ENCODE measurements at places on chromosomes 7 and 10.

DNA sequence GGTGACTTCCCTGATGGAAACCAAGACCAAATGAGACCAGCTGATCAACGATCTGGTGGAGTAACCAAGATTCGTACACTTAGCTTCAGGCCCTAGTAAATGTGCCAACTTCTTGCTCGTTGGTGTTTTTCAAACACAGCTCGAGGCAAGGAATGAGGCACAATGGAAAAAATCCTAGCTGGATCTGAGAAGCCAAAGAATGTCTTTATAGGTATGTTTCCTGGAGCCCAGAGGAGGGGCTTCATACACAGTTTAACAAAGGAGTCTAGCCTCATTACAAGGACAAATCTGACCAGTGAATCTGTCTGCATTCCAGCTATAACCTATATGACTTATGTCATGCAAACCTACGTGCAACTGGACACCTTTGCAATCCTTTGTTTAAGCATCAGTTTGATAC is 3.7 kb downstream of the COL17A1 start:
- DNase-seq: no peak

GRCh38 chr10:84548869-84549268 is 220.5 kb downstream of the CCSER2 start:
- DNase-seq: no peak

DNA sequence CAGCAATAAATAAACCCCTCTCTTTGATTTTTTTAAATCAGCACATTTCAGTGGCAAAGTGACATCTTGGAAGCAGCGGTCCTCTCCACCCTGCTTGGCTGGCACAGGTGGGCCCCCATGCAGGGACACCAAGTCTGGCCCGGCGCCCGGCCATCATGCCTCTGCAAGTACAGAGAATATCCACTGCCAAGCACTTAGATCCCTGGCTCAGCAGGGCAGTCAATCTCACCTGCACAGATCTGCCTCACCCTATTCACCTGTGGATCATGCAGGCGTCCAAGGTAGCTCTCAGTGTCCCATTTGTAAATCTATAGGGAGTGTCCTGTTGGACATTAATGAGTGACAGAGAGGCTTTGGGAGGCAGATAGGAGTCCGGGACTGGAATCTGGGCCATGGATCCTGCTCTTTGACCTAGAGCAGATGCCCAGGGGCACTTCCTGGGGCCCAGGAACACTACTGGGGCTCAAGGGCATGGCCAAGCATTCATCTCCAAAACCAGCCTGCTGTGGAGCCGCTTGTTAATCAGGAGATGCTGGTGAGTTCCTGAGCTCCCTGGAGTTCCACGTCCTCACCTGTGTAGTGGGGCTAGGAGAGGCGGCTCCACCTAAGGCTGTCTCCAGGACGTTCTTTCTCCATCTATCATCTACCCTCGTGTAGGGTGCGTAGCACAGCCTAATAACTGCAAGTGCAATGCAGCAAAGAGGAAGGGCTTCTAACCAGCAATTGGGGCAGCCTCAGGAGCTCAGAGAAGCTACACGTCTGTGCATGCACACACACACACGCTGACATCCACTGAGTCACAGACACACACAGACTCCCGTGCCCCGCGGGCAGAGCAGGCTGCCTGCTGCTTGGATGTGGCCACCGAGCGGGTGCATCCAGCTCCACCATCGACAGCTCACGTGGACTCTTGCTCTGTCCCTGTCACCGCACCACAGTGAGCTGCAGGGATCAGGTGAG is 123.6 kb downstream of the OAT start:
- DNase-seq: no peak

GRCh38 chr10:17479015-17479615 is 24.7 kb upstream of the ST8SIA6 start:
- no peak for DNase-seq

GRCh38 chr10:23517155-23517554 is 78.3 kb downstream of the OTUD1 start:
- no peak for DNase-seq

- no peak for DNase-seq
Observed at GRCh38 chr7:40742270-40742669, 607.5 kb downstream of the SUGCT start.

GRCh38 chr7:154861589-154861988 is 141.3 kb downstream of the PAXIP1 start:
- no peak for DNase-seq

DNA sequence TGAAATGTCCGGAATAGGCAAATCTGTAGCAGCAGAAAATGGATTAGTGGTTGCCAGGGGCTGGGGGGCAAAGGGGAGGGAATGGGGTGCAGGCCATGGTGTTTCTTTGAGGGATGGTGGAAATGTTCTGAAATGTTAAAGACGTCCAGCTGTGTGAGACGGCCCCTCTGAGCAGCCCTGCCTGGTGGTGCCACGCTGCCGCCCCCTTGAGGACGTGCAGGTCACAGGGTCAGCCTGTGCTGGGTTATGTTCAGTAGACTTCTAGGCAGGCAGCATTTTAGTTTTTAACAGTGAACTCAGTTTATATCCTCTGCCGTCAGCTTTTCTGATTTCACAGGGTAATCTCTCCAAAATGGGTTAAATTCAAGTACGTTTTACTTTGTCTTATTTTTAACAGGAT is 9.4 kb downstream of the NUB1 start:
- no peak for DNase-seq

- DNase-seq: no peak
Observed at GRCh38 chr7:84701524-84702306, 485.1 kb downstream of the SEMA3D start.

- no peak for DNase-seq
Observed at GRCh38 chr10:90598513-90598912, 259.3 kb downstream of the HTR7 start.

DNA sequence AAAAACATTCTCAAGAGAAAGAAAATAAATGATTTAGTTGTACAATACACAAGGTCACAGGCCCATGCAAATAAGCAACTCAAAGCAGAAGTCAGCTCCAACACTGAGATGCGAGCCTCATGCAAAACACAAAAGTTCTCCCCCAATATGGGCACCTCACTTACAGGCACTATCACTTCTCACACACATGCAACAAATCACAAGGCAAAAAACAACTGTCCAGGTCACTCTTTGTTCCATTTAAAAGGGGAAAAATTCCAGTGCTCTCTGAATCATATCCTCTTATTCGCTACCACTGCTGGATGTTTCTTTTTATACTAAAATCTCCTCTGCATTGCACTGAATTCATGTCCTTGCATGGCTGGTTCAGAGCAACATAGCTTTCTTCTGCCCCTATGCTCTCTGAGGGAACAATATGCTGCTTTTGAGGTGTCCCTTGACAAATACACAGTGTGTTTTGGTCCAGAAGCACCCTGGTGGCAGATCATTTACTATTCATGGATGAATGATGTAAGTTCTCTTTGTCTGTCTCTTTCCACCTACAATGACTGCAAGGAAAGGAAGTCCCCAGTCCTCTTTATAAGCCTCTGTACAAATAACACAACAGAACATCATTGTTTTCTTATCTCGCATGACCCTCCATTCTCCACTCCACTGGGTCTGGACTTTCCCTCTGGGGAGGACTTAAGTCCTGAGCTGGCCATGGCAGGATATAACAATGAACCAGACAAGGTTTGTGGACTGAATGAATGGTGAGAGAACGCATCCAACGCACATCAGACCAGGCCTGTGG is 85.4 kb upstream of the GSDME start:
- DNase-seq: no peak

DNA sequence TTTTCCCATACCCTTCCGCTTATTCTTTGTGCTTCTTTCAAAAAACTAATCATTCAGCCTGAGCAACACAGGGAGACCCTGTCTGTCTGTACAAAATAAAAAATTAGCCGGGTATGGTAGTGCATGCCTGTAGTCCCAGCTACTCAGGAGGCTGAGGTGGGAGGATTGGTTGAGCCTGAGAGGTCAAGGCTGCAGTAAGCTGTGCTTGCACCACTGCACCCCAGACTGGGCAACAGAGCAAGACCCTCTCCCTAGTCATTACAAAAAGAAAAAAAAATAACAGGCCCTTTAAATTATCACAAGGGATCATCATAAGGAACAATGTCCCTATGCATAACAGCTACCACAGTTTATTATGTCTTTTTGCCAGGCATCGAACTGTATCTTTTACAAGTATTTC is 119.6 kb downstream of the TRIM24 start:
- DNase-seq: no peak

DNA sequence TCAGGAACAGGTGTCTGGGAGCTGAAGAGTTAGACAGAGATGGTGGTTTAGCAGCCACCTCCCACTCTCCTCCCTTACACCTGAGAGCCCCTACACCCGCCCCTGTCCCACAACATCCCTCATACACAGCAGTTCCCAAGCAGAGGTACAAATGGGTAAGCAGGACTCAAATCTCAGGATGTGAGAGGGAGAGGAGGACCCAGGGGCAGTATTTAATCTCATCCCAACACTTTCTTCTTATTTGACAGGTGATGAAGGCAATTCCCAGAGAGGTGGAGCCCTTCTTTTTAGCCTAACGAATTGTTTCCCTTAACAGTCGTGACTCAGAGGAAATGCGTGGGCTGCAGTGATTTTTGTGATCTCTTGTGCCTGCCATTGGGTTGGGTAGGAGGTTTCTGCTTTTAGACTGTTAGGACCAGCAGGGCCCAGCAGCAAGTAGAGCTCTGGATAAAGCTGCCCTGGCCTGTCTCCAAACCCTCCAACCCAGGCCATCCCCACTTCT is 191.3 kb downstream of the HECW1 start:
- DNase-seq: no peak

DNA sequence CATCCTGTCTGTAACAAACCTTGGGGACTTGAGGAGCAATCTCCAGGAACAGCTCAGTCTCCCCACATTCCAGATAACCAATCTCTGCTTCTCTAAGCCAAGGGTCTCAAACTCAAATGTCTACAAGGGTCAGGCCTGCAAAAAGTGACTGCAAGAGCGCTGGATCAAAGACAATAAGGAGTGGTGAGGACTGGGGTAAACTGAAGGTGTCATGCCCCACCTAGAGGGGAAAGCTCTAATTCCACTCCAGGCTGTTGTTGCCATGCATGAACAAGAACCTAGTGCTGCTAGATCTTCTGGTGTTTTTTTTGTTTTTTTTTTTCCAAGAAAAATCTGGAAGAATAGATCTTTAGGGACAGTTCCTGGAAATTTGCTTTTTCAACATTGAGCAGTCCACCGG is 117.9 kb upstream of the MACROH2A2 start:
- no peak for DNase-seq

GRCh38 chr10:26457088-26457487 is 18.9 kb downstream of the APBB1IP start:
- no peak for DNase-seq

GRCh38 chr10:9175200-9175599 is 1120.7 kb downstream of the GATA3 start:
- no peak for DNase-seq

- no peak for DNase-seq
Observed at GRCh38 chr7:124106575-124106974, 73.7 kb upstream of the TMEM229A start.

DNA sequence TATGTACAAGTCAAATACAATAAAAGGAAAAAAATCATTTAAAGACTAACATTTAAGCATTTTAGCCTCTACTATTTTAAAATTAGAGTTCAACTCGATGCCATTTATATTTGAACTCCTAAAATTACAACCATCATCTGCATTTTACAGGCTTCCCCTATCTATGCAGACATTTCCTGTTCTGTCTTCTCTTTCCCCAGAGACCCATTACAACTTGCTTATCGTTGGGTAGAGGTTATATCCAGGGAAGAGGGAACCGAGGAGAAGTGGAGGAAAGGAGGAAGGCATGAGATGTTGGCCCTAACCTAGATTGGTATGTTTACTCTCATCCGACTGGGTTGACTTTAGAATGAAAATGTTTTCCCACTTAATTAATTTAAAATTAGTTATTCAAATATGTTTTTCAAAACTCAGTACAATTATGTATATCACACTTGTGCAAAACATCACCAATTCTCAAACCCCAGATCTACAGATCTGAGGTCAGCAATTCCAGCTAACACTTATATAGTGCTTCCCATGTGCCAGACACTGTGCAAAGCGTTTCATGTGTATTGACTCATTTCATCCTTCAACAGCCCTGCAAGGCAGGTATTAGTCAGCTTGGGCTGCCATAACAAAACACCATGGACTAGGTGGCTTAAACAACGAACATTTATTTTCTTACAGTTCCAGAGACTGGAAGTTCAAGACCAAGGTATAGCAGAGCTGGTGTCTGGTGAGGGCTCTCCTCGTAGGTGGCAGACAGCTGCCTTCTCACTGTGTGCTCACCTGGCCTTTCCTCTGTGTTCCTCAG is 27.3 kb upstream of the HERPUD2 start:
- DNase-seq: no peak

DNA sequence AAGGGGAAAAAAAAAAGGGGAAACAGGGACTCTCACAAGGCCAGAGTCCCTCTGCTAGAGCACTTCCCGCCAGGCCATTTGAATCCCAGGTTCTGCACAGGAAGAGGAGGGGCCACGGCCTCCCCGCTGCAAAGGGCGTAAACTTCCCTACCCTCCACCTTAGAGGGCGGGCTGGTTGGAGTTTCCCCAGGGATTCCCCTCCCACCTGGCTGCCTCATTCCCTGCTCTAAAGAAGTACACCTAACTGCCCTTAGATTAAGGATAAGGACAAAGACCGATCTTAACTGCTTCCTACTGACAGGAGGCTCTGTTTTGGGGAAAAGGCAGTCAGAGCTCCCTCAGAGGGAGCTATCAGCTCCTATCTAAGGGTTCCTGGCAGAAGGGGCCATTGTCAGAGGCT is 102.0 kb upstream of the ARMC3 start:
- DNase-seq: no peak

DNA sequence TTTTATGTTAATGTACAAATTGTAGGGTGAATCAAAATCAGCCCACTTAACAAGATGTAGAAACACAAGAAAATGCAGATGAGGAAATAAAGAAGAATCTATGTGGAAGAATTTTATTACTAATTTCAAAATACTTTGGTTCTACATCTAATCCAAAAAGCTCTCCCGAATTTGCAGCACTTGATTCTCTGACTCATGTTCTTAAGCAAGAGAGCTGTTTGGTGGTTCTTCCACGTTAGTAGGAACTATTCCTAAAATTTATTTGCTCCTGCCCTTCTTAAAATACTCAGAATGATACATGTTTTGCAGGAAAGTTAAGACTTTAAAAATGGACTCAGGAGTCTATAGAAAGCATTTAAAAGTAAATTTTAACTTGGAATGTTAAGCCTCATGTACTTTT is 91.8 kb downstream of the ZMYND11 start:
- DNase-seq: no peak

- no peak for DNase-seq
Observed at GRCh38 chr10:48767373-48768143, 82.9 kb downstream of the WDFY4 start.
